GM23248 (cell line): ENCODE measurements at places on chromosomes 2 and 18.

DNA sequence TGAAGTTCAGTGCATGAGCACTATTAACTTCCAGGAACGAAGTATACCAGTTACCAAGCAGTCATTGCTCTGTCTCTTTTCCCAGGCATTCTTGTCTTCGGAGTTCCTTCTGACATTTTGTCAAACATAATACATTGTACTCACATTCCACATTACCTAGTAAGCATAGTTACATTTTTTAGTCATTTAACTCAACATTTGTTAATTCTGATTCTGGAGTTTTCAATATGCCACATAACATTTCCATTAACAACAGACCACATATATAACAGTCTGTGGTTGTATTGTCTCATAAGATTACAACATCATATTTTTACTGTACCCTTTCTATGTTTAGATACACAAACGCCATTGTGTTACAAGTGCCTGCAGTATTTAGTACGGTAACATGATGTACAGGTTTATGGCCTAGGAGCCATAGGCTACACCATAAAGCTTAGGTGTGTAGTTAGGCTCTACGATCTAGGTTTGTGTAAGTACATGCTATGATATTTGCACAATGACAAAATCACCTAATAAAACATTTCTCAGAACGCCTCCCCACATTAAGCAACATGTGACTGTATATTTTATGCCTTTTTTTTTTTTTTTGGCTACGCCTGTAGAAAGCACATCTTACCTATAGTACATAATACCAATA is 187.1 kb downstream of the DYM start:
- DNase-seq, result peak; percentile 12

DNA sequence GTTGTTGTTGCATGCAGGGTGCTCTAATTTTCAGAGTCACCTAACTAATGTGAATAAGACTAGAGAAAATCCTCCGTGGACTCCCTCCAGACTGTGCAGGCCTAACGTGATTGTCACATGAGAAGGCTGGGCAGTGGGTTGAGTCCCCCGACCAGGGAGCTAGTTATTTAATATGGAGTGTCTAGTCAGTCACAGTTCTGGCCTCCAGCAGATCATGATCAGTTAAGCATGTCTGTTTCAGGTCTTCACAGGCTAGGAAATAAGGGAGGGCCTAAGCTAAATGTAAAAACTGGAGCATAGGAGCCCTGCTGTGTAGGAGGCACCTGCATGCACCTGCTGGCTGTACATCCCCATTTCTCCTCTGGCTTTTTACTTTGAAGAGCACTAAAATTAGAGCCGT is 86.8 kb downstream of the PRPF40A start:
- DNase-seq, result no peak

DNA sequence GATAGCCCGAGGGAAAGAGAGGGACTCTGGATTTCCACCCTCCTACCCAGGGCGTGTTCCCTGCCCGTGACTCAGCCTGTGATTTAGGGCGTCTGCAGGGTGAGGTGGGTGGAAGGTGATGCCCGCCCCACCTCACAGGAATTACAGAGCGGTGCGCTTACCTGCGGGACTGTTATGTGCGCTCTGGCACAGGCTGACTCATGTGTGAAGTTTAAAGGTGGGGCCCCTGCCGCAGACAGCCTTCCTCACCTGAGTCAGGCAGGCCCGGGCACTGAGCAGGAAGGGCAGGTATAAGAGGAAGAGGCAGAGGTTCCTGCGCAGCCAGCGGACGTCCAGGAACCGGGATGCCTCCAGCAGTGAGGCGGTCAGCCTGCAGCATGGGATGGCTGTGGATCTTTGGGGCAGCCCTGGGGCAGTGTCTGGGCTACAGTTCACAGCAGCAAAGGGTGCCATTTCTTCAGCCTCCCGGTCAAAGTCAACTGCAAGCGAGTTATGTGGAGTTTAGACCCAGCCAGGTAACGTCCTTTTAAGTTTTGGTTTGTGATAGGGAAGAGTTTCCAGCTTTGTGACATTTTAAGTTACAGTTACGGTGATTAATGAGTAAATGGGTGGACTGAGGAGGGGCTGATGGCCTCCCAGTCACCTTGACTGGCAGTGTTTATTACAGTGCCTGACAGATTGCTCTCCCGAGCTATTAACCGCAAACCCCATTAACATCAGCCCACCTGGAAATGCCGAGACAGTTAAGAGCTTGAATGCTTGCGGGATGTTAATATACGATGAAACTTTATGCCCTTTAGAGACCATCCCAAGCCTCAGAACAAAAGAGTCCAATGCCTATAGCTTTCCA is 141.6 kb upstream of the TTC39C start:
- DNase-seq, result no peak

DNA sequence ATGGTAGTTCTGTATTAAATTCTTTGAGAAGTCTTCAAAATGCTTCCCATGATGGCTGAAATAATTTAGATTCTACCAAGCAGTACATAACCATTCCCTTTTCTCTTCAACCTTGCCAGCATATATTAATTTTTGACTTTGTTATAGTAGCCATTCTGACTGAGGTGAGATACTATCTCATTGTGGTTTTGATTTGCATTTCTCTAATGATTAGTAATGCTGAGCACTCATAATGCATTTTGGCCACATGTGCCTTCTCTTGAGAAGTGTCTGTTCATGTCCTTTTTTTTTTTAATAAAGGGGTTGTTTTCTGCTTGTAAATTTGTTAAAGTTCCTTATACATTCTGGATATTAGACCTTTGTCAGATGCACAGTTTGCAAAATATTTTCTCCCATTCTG is 173.9 kb downstream of the CALCRL start:
- no peak for DNase-seq

DNA sequence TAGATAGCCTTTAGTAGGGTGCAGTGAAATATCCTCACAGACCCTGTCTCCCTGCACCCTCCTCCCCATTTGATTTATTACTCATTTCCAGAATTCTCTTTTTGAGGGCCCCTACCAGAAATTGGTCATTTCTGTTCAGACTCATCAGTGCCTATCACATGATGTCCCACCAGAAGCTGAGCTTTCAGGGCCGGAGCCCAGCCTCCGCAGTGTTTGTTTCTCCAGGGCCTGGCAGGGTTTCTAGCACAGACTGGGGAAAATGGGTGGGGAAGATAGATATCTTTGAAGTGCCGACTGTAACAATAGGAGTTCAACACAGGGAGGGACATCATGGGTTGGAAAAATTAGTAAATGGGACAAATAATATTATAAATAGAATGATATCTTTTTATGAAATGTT is 208.0 kb downstream of the PTGR3 start:
- DNase-seq, result no peak

GRCh38 chr2:226799976-226800940 is 638 bp upstream of the IRS1 start:
- peak; percentile 50 for DNase-seq

DNA sequence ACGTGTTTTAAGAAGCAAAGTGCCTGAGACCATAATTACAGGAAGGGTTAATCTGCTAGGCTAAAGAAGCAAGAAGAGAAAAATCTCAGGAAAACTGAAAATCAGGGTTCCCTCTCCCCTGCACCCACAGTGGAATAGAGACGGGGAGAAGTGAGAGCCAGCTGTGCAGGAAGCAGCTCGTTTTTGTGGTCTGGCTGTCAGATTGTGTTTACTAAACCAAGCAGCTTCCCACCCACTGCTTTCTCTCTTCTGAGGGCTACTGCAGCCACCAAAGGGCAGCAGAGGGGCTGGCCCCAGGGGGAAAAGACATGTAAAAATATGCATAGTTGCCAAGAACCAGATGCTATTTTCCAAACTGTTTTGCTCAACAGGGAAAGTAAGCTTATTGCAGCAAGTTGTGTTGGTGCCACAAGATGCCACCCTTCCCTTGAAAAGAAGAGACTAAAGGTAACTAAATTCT is 72.6 kb upstream of the THUMPD2 start:
- DNase-seq, result peak; percentile 42

GRCh38 chr2:197081294-197081693 is 154.8 kb upstream of the PGAP1 start:
- DNase-seq, result no peak

DNA sequence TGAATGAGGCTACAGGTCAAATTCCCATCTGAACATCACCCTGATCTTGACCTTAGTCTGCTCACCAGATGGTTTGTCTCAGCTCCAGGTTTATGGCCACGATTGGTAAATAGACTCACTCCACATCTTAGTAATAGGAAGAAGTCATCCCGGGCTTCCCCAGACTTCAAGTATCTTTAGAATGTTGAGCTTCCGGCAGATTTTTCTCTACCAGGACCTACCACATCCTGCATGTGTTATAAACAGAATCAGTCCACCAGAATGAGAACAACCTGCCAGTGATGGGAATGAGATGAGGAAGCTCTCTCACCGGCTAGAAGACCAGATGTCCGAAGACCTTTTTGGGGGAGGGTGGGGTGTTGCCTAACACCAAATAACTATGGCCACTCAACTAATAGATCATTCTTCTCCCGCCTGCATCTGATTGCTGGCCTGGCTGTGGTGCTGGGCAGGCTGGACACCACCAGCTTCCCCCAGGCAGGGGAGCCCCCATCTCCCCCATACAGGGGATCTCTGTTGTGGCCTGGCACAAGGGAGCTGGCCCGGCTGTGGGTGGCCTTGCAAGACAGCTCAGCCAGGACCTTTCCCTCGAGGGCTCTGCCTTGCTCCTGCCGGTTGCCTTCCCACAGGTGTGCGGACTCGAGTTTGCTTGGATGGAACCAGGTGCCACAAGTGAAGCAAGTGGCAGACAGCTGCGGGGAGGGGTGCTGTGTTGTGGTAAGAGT is 88.5 kb downstream of the SH3RF3 start:
- DNase-seq, result peak; percentile 77

DNA sequence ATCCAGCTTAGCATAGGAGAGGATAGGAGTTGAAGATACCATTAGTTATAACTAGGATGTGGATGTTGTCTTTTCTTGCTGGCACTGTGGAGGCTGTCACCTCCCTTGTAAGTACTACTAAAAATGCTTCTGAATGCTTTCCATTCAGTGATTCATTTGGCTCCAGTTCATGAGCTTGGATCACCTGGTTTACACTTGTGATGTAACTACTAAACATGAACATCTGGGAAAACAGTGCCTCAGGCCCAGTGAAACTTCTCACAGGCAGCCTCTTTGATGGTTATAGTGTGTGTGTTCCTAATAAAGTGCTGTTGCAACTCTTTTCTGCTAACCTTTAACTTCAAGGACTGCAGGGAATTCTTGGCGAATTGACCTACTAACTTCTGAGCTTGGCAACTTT is 13.0 kb upstream of the SLC9A2 start:
- DNase-seq, result peak; percentile 46

- DNase-seq, result peak; percentile 81
Measured at GRCh38 chr2:27369471-27370025, 590 bp downstream of the EIF2B4 start.

DNA sequence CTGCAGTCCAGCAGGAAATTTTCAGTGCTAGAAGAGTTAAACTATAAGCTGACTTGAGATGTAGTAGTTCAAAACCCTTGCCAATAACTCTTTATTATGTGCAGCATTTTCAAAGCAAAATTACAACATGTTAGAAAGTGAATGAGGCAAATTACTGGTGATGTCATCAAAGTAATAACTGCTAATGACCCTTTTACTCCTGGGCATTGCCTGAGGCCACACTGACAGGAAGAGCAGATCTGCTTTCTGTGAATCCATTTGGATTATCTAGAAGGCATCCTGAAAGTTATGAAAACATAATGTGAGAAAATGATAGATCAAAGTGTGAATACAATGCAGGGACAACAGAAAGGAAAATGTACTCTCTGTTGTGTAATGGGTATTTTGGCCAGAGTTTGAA is 139.6 kb upstream of the TRIB2 start:
- DNase-seq, result no peak

DNA sequence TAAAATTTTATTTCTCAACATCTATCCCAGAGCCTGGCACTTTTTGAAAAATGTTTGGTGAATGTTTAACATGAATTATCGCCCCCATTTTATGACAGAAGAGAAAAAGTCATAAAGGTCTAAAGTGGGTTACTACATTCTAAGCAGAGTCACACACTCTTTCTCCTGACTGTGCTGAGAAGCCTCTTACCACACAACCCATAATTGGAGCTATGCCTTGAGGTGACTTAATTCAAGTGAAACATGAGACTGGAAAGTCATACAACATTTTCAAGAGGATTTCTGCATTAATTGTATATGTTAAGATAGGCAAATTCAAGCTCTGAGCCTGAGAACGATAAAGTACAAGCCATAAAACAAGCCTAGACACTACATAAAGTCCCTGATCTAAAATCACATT is 3.1 kb upstream of the DSEL start:
- DNase-seq, result peak; percentile 90

- DNase-seq, result peak; percentile 52
Measured at GRCh38 chr18:36539674-36540231, 242.2 kb downstream of the FHOD3 start.

DNA sequence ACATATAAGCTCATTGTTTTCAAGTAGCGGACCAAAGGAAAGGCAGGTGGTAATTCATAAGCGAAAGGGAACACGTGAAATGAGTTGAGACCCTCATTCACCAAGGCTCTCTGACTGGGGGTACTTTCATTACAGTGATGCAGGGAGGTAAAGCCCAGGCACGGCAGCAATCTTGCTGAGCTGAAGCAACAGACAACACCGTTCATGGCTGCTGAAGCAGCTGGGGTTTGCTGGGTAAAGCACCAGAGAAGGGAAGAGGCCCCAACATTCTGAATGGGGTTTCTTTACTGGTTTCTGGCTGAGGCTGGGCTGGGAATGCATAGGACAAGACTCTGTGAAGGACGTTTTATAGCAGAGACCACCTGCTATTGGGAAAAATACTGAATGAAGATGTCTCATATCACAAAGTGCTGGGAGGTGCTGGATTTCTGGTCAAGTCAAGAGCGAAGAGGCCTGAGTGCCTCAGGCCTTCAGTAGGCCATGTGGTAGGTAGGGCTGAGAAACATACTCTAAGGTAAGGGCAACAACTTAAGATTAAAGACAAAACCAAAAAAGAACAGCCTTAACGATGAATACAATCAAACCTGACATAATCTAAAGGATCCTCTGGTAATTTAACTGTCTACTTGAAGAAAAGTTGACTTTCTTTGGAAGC is 324.7 kb upstream of the PIK3C3 start:
- no peak for DNase-seq

- no peak for DNase-seq
Measured at GRCh38 chr2:49935449-49935848, 781.1 kb upstream of the FSHR start.
